Activated T-cell treated with anti-CD3 and anti-CD28 coated beads, Interleukin-2, amount 50 U/mL, for 72 hours (primary cell): ENCODE measurements at places on chromosomes 1 and 21. TPM values are rescaled to one million over a fixed set of nuclear protein-coding genes. Genes with fewer than 3 reads are reported as not detected.

DNA sequence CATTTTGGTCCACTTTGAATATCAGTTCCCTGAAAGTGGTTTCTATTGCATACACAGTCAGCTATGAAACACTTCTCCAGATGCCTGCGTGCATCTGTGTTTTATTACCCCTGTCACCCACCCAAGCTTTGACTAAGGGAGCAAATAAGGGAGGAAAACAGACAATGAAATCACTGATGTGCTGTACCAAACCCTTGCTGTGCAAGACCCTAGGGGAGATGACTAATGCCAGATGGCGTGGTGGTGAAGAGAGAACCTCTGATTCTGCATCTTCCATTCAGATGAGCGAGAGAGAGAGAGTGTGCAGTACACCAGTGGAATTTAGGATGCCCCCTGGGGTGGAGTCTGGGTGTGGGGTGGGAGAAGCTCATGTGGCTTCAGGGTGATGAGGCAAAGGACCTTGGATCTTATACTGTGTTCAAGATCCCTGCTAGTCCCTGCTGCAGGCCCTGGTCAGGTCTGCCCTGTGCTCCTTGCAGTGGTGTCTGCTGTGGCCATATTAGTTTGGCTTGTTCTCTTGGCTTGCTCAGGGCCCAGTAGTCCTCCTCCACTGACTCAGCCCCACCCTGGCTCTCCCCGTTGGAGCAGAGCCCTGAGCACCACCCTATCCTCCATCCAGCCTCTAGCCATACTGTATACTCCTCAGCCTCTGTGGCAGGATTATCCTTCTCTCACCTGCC is 18.5 kb downstream of the CLCA1 start:
- H3K27ac ChIP-seq: no peak overlapping the region
- no peak for DNase-seq
- no peaks in the 10 kb centered on the region for H3K36me3 ChIP-seq

GRCh38 chr1:198176179-198176578 is 19.4 kb downstream of the NEK7 start:
- peak overlapping the region; percentile 85 for H3K27ac ChIP-seq
- no peak for DNase-seq
- no peaks in the 10 kb centered on the region for H3K36me3 ChIP-seq
- peaks cover 91% of the 10 kb centered on the region for H3K4me1 ChIP-seq

DNA sequence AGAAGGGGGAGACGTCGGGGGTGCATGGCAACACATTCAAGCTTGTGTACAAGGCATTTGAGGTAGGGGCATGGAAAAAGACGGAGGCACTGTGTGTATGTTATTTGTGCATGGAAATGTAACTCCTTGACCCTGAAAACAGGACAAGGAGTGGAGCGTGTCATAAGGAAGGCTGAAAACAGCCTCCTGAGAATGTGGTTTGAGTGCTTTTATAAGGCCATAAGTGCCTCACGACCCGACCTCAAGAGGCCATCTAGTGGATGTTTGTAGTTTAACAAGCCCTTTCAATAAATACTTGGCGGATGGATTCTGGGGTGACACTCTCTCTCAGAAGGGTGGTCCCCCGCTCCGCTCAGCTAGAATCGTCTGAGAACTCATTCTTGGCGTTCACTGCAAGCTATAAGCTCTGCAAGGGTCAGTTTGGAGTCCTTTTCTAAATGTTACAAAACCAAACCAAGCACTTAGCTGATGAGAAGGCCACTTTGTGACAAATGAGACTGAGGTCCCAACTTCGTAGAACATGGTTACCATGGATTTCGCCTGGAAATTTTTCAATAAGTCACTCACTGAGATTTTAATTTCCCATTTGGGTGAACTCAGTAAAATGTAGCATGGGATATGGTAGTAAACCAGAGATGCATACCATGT is 38.8 kb upstream of the CLCA4 start:
- H3K4me1 ChIP-seq: peaks cover 6% of the 10 kb centered on the region
- no peak overlapping the region for H3K4me3 ChIP-seq
- DNase-seq: peak; percentile 9
- no peaks in the 10 kb centered on the region for H3K27me3 ChIP-seq
- no peak overlapping the region for H3K27ac ChIP-seq
- H3K36me3 ChIP-seq: no peaks in the 10 kb centered on the region

GRCh38 chr1:240618946-240619345 is 7.0 kb upstream of the GREM2 start:
- H3K27me3 ChIP-seq: peaks cover 8% of the 10 kb centered on the region
- H3K36me3 ChIP-seq: no peaks in the 10 kb centered on the region
- H3K27ac ChIP-seq: no peak overlapping the region
- no peaks in the 10 kb centered on the region for H3K4me1 ChIP-seq
- peak; percentile 28 for DNase-seq
- no peak overlapping the region for H3K4me3 ChIP-seq

DNA sequence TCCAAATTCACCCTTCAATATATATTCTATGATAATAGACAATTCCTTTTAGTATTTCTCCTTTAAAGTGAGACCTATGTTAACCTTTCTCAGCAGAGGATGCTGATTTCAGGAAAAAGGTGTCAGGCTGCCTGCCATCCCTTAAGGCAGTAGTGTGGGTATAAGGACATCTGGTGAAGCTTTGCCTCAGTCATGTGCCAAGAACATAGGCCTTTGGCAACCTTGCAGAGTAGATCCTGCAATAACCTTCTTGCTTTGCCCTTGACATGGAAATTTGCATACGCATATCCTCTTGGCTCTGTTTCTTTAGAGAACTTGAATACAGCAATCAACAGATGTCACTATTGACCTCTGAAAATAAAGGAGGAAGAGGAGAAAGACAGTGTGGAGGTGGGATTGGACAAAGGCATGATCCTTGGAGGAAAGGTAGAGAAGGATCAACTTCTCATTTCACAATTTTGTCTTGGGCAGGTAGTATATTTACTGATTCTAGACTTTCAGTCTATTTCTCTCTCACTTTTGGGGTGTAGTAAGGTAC is 21.1 kb upstream of the ZRANB2 start:
- H3K36me3 ChIP-seq: no peaks in the 10 kb centered on the region
- DNase-seq: no peak
- H3K4me3 ChIP-seq: no peak overlapping the region
- H3K27ac ChIP-seq: no peak overlapping the region

GRCh38 chr21:40766381-40766780 is 80.6 kb downstream of the DSCAM start:
- no peak overlapping the region for H3K4me3 ChIP-seq
- H3K4me1 ChIP-seq: no peaks in the 10 kb centered on the region
- no peak for DNase-seq
- H3K36me3 ChIP-seq: peaks cover 2% of the 10 kb centered on the region
- H3K27me3 ChIP-seq: no peaks in the 10 kb centered on the region
- H3K27ac ChIP-seq: no peak overlapping the region

- H3K27me3 ChIP-seq: peaks cover 30% of the 10 kb centered on the region
- H3K36me3 ChIP-seq: peaks cover 6% of the 10 kb centered on the region
- H3K4me3 ChIP-seq: no peak overlapping the region
- no peaks in the 10 kb centered on the region for H3K4me1 ChIP-seq
- no peak overlapping the region for H3K27ac ChIP-seq
Observed at GRCh38 chr1:38352869-38353268, 306.3 kb upstream of the POU3F1 start.

GRCh38 chr1:91024481-91025119 is 2.8 kb upstream of the ZNF644 start:
- no peaks in the 10 kb centered on the region for H3K27me3 ChIP-seq
- no peak overlapping the region for H3K4me3 ChIP-seq
- no peak overlapping the region for H3K27ac ChIP-seq
- peaks cover 31% of the 10 kb centered on the region for H3K4me1 ChIP-seq

- no peaks in the 10 kb centered on the region for H3K36me3 ChIP-seq
- H3K27me3 ChIP-seq: no peaks in the 10 kb centered on the region
- H3K4me1 ChIP-seq: no peaks in the 10 kb centered on the region
- H3K4me3 ChIP-seq: no peak overlapping the region
Observed at GRCh38 chr1:115130786-115131185, 41.5 kb upstream of the TSPAN2 start.

GRCh38 chr1:30909365-30910068 is 959 bp upstream of the SDC3 start:
- peak overlapping the region; percentile 88 for H3K4me3 ChIP-seq
- peaks cover 48% of the 10 kb centered on the region for H3K27me3 ChIP-seq
- H3K36me3 ChIP-seq: peaks cover 3% of the 10 kb centered on the region
- peaks cover 5% of the 10 kb centered on the region for H3K4me1 ChIP-seq
- DNase-seq: no peak

DNA sequence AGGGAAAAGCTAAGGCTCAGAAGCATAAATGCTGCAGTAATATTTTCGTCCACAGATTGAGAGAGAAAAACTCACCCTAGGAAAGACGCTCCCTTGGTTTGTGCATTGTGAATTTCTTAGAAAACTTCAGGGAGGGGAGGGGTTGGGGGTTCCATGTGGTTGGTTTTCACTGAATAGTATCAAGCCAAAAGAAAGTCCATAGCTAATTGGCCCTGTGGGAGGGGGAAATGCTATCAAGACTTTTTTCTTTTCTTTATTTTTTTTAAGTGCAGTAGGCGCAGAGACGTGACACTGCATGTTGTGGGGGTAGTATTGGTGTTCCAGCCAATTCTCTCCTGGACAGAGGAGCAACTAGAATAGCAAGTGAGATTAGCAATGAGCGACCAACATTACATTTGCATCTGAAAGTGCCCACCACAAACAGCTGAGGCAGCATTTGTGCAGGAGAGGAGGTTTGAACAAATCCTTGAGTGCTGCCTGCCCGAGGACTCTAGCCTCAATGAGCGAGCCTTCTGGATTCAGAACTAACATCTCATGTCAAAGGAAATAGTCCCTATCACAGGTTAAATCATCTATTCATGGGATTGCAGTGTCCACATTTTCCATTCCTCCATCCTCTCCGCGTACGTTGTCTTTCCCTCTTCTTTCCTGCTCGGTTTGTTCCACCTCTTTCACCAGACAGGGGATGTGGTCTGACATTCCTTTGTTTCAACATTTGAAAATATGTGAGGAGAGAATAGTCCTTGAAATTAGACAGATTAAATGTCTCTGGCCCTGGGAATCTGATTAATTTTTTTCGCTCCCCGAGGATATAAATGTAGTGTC is 118.0 kb upstream of the MARK1 start:
- DNase-seq: no peak
- no peaks in the 10 kb centered on the region for H3K36me3 ChIP-seq
- no peaks in the 10 kb centered on the region for H3K4me1 ChIP-seq
- no peak overlapping the region for H3K4me3 ChIP-seq

DNA sequence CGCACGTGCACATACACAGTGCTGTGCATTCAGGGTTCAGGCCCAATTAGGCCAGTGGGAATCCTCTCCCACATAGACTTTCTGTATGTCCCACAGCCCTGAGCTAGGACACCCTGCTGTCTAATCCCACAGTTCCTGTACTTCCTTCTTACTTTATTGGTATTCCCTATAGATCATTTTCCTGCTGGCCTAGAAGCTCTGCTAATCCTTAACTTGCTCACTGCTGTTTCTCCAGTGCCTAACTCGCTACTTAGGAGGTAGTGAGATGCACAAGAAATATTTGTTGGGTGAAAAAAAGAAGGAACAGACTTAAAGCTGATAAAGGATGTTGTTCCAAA is 34.1 kb upstream of the FHAD1 start:
- no peaks in the 10 kb centered on the region for H3K36me3 ChIP-seq
- peaks cover 10% of the 10 kb centered on the region for H3K27me3 ChIP-seq
- no peak overlapping the region for H3K4me3 ChIP-seq
- DNase-seq: no peak
- no peaks in the 10 kb centered on the region for H3K4me1 ChIP-seq

- H3K27ac ChIP-seq: no peak overlapping the region
- H3K27me3 ChIP-seq: no peaks in the 10 kb centered on the region
- no peak overlapping the region for H3K4me3 ChIP-seq
- H3K36me3 ChIP-seq: peaks cover 37% of the 10 kb centered on the region
- DNase-seq: peak; percentile 78
Observed at GRCh38 chr1:110339407-110340206, 430 bp downstream of the RBM15 start.

- no peak overlapping the region for H3K27ac ChIP-seq
- no peaks in the 10 kb centered on the region for H3K36me3 ChIP-seq
- H3K27me3 ChIP-seq: no peaks in the 10 kb centered on the region
- H3K4me1 ChIP-seq: no peaks in the 10 kb centered on the region
- H3K4me3 ChIP-seq: no peak overlapping the region
Observed at GRCh38 chr1:11365744-11366387, 92.9 kb downstream of the UBIAD1 start.

GRCh38 chr1:39858315-39858714 is 25.0 kb downstream of the TRIT1 start:
- H3K4me3 ChIP-seq: no peak overlapping the region
- H3K27me3 ChIP-seq: no peaks in the 10 kb centered on the region
- H3K4me1 ChIP-seq: peaks cover 29% of the 10 kb centered on the region
- no peak for DNase-seq
- peaks cover 7% of the 10 kb centered on the region for H3K36me3 ChIP-seq

DNA sequence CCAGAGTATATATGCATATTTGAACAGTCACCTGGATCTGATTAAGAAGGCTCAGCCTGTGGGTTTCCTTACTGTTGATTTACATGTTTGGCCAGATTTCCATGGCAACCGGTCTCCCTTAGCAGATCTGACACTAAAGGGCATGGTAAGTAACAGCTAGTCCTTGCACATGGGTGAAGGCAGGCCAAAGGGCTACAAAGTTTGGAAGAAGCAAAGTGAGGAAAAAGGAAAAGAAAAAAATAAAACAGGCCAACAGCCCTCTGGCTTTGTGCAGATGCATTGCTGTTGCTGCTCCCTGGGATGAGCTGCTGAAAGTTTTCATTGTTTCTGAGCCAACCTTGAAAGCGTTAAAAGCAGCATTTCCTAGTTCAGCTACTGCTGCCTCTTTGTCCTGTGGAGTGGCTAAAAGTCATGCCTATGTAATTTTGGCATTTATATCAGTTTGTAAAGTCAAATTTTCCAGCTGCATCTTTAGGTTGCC is 176.5 kb upstream of the HOOK1 start:
- no peaks in the 10 kb centered on the region for H3K4me1 ChIP-seq
- H3K36me3 ChIP-seq: no peaks in the 10 kb centered on the region
- DNase-seq: no peak
- no peak overlapping the region for H3K27ac ChIP-seq

DNA sequence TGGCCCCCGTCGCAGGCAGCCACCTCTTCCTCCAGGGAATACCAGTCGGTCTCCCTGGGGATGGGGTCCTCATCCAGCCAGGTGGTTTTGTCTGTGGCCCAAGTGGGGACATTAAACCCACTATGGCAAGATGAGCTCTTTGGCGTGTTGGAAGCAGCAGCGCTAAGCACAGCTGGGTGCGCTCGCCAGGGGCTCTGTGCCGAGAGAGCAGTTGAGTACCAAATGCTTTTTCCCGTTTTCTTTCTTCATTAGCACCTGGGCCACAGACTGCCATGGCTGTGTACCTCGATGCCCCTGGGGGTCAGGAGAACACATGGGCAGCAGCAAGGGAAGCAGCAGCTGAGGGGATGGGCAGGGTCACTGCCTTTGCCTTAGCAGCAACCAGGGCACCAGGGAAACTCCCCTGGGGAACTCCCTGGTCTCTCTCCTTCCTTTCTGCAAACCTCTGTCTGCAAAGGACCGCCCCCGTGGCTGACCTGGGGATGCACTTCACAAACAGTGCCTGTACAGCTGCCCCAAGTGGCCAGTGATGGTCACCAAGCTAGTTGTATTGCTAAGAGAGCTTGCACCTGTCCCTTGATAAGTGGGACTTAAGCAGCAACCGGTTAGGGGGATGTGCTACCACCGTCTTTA is 31.1 kb downstream of the EDARADD start:
- H3K27me3 ChIP-seq: no peaks in the 10 kb centered on the region
- H3K27ac ChIP-seq: no peak overlapping the region
- H3K4me1 ChIP-seq: peaks cover 9% of the 10 kb centered on the region
- no peaks in the 10 kb centered on the region for H3K36me3 ChIP-seq

The FCAMR gene
- total RNA-seq: not detected

The LCE3D gene
- not detected for total RNA-seq

The TEKT2 gene
- 0.17 TPM for total RNA-seq

The ZSWIM5 gene
- total RNA-seq: 2.1 TPM

The S100A7A gene
- not detected for total RNA-seq

The ANGPTL1 gene
- not detected for total RNA-seq

The ERICH3 gene
- not detected for total RNA-seq

The TARDBP gene
- total RNA-seq: 156 TPM
